GM10248 (cell line): ENCODE measurements at places on chromosomes 13 and 19.

DNA sequence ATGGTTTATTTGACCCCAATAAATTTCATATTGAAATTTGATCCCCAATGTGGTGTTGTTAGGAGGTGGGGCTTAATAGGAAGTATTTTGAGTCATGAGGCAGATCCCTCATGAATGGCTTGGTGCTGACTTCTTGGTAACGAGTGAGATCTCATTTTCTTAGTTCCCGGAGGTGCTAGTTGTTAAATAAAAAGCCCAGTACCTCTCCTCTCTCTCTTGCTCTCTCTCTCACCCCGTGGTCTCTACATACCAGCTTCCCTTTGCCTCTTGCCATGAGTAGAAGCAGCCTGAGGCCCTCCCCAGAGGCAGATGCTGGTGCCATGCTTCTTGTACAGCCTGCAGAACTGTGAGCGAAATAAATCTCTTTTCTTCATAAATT, 39.4 kb upstream of the KATNAL1 start:
- DNase-seq, result no peak

GRCh38 chr13:51818276-51818675, 14.3 kb upstream of the DHRS12 start:
- no peak for DNase-seq

DNA sequence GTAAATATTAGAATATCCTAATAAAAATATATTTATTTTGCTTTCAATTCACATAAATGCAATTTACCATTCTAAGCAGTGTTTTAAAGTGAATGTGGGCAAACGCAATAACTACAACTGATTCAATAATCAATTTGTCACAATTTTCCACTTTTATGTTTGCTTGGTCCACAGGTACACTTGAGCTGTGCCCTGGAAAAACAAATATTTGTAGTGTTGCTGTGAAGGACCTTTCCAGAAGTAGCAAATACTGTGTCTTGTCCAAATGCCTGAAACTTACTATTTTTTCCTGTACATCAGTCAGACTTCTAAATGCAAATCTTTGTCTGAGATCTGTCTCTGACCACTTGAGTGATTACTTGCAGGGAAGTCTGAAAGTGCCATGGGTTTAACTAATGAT, 845.8 kb upstream of the SLITRK5 start:
- no peak for DNase-seq

DNA sequence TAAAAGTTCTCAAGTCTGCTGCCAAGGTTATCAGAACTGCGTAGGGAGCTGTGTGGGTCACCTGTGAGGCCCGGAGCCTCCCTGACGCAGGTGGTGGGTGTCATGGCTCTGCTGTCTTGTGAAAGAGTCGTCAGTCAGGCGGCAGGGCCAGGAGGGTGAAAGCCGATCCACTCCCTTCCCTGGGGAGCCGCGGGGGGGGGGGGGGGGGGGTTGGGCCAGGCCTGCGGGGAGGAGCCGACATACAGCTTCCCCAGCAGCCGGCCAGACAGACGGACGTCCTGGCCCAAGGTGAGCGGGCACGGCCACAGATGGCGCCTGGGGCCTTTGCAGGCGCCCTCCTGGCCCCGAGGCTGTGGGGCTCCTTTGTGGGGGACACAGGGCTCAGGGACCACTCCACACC, 12.4 kb downstream of the SBNO2 start:
- no peak for DNase-seq

DNA sequence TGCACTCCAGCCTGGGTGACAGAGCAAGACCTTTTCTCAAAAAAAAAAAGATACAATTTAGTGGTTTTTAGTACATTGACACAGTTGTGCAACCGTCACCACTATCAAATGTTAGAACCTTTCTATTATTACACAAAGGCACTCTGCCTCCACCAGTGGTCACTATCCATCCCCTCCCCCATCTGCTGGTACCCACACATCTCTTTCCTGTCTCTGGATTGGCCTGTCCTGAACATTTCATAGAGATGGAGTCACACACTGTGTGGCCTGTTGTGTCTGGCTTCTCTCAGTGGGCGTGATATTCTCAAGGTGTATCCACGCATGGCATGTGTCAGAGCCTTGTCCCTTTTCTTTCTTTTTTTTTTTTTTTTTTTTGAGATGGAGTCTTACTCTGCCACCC, 11.2 kb downstream of the KDM4B start:
- no peak for DNase-seq

- DNase-seq, result no peak
Observed at GRCh38 chr19:33268162-33268991, 34.0 kb downstream of the CEBPA start.

- DNase-seq, result no peak
Observed at GRCh38 chr19:45206328-45206727, 27.7 kb downstream of the BLOC1S3 start.
